ENCODE measurements at places on chromosomes 2 and 18. TPM values are rescaled to one million over a fixed set of nuclear protein-coding genes. Genes with fewer than 3 reads are reported as not detected.

The ANKRD62 gene
- polyA plus RNA-seq: not detected

The VWA3B gene
- polyA plus RNA-seq: not detected

The RHBDD1 gene
- 5.4 TPM for polyA plus RNA-seq

The PTH2R gene
- polyA plus RNA-seq: not detected

The LGALSL gene
- polyA plus RNA-seq: 43.6 TPM

The G6PC2 gene
- polyA plus RNA-seq: not detected

The SLC19A3 gene
- 2.9 TPM for polyA plus RNA-seq

The REG3A gene
- polyA plus RNA-seq: not detected

The MDH1B gene
- 17.8 TPM for polyA plus RNA-seq

The NIF3L1 gene
- polyA plus RNA-seq: 57.0 TPM

The GAREM2 gene
- polyA plus RNA-seq: 3.2 TPM

The NOSTRIN gene
- polyA plus RNA-seq: not detected

The CDH2 gene
- 193 TPM for polyA plus RNA-seq

The MYO7B gene
- 0.16 TPM for polyA plus RNA-seq

The GYPC gene
- not detected for polyA plus RNA-seq

The CNDP1 gene
- 2.1 TPM for polyA plus RNA-seq

The IL18R1 gene
- 0.09 TPM for polyA plus RNA-seq

The DYTN gene
- polyA plus RNA-seq: not detected

The RGPD4 gene
- 0.26 TPM for polyA plus RNA-seq

The CELF4 gene
- 206 TPM for polyA plus RNA-seq

The CCDC178 gene
- not detected for polyA plus RNA-seq

The RAB12 gene
- 102 TPM for polyA plus RNA-seq

The SPDYA gene
- 0.22 TPM for polyA plus RNA-seq

The CDC42EP3 gene
- 25.2 TPM for polyA plus RNA-seq

The ACMSD gene
- polyA plus RNA-seq: not detected

The RSAD2 gene
- polyA plus RNA-seq: 0.16 TPM

The ANKRD44 gene
- polyA plus RNA-seq: 60.2 TPM

The NFATC1 gene
- 0.37 TPM for polyA plus RNA-seq

The MMADHC gene
- 250 TPM for polyA plus RNA-seq

The AQP12B gene
- not detected for polyA plus RNA-seq

The CSRNP3 gene
- 66.6 TPM for polyA plus RNA-seq

The IFIH1 gene
- polyA plus RNA-seq: not detected

The EML4 gene
- polyA plus RNA-seq: 30.8 TPM

The PAX8 gene
- not detected for polyA plus RNA-seq

The CAPN10 gene
- 120 TPM for polyA plus RNA-seq

The VIL1 gene
- 0.06 TPM for polyA plus RNA-seq

The CDKL4 gene
- polyA plus RNA-seq: not detected

The TMEM178A gene
- polyA plus RNA-seq: 32.4 TPM

The SLC40A1 gene
- 12.6 TPM for polyA plus RNA-seq

The KCNS3 gene
- not detected for polyA plus RNA-seq

The PMAIP1 gene
- 2.4 TPM for polyA plus RNA-seq

The INO80B gene
- 53.2 TPM for polyA plus RNA-seq

The MROH2A gene
- not detected for polyA plus RNA-seq

The CTLA4 gene
- polyA plus RNA-seq: not detected

The MYOM1 gene
- 1.7 TPM for polyA plus RNA-seq

The PXDN gene
- polyA plus RNA-seq: 200 TPM

Measured in neural cell (in vitro differentiated cells).